ENCODE measurements at places on chromosomes 4 and X. TPM values are rescaled to one million over a fixed set of nuclear protein-coding genes. Genes with fewer than 3 reads are reported as not detected.
A peak's percentile ranks its signal among the peaks of the same experiment; 100 is the strongest.

Gene FMR1NB
- total RNA-seq, result not detected

DNA sequence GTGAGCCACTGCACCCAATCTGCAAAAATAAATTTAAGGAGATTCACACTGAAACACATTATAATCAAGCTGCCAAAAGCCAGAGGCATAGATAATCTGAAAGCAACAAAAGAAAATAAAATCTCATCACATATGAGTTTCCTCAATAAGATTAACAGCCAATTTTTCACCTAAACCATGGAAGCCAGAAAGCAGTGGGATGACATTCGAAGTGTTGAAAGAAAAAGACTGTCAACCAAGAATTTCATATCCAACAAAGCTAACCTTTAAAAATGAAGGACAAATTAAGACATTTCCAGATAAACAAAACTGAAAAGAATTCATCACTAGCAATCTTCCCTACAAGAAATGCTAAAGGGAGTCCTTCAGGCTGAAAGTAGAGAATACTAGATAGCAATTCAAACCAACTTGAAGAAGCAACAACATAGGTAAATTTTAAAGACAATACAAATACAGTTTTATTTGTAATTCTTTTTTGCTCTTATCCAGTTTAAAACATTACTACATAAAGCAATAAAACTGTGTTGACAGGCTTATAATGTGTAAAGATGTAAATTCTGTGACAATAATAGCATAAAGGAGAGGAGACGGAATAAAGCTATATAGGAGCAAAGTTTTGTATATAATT, 23.1 kb upstream of the KLHL8 start:
- no peak for DNase-seq

Gene ZDHHC15
- total RNA-seq, result 1.5 TPM

Gene PARM1
- total RNA-seq, result 3.0 TPM

- DNase-seq, result no peak
Measured at GRCh38 chrX:136710325-136710951, 62.5 kb downstream of the CD40LG start.

DNA sequence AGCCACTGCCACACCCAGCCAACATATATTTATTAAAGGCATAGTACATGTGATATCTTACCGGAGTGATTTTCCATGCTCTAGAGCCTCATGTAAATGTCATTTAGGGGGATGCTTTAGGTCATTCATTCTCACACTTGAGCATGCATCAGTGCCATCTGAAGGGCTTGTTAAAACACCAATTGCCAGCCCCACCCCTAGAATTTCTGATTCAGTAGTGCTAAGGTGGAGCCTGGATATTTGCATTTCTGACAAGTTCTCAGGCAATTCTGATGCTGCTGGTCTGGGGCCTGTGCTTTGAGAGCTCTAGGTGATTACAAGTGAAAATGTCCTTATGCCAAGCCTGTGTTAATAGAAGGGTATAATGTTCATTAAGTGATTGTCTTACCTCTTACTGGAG, 107.7 kb downstream of the PHEX start:
- no peak for DNase-seq

GRCh38 chr4:60133375-60133774, 1066.8 kb upstream of the ADGRL3 start:
- no peak for DNase-seq

- no peak for DNase-seq
Measured at GRCh38 chr4:53633608-53634007, 42.3 kb upstream of the LNX1 start.

Gene ADH7
- total RNA-seq, result not detected

Gene ODAPH
- total RNA-seq, result 0.41 TPM

GRCh38 chrX:74536832-74537371, 77.5 kb downstream of the RLIM start:
- DNase-seq, result no peak

Gene CT45A2
- not detected for total RNA-seq

- DNase-seq, result no peak
Measured at GRCh38 chr4:4524364-4524763, 17.5 kb downstream of the STX18 start.

GRCh38 chr4:146029147-146029546, 90.5 kb upstream of the ZNF827 start:
- no peak for DNase-seq

Gene CCNB3
- total RNA-seq, result 0.34 TPM

- DNase-seq, result no peak
Measured at GRCh38 chr4:175453456-175453855, 358.6 kb downstream of the GPM6A start.

Gene PDE6B
- total RNA-seq, result 19.7 TPM

- no peak for DNase-seq
Measured at GRCh38 chr4:38415682-38416081, 248.3 kb upstream of the KLF3 start.

DNA sequence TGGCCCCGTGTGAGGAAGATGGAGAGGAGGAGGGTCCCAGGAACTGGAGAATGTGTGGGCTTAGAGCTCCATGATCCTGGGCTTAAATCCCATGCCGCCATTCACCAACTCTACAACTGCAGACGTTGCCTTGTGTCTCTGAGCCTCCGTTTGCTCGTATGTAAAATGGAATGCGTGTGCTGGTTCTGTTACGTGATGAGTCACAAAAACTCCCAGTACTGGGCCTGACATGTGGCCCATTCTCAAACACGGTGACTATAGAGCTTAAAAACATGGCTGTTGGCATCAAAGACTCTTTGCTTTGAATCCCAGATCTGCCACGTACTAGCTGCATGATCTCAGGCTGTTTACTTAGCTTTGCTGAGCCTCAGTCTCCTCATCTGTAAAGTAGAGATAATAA, 13.0 kb upstream of the AFAP1 start:
- no peak for DNase-seq

DNA sequence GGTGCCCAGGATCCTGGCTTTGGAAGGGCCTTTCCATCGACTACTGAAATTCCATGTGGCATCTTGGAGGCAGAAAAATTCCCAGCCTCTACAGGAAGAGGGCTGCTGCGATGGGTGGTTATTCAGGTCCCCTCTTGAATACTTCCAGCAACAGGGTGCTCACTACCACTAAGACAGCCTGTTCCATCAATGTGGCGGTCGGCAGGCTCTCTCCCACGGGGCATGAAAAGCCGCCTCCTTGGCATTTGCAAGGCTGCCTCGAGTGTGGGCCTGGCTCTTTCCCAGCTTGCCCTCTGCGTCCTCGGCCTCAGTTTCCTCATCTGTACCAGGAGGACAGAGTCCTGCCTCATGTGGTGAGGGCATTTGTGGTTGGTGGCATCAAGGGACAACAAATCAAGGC, 62.4 kb downstream of the ADRA2C start:
- DNase-seq, result no peak

Gene RELL1
- total RNA-seq, result 60.7 TPM

Gene SPANXD
- total RNA-seq, result not detected

DNA sequence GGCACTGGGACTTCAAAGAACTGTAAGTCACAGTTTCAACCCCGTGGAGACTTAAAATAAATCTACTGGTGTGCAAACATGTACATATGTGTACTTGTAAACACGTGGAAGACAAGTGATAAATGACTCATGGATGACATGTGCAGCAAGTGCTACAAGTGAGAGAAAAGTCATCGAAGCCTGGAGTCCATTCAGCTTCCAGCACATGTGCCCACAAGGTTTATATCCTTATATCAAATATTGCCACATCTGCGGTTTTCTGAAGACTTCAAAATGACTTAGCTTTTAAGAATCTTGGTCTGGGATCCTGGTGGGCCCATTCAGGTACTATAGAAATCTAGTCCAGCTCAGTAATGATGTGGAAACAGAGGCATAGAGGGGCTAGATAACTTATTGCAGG, 33.0 kb upstream of the TTC29 start:
- DNase-seq, result no peak

Gene SSX4B
- total RNA-seq, result not detected

Gene NUDT10
- 5.8 TPM for total RNA-seq

Gene TMEM31
- total RNA-seq, result not detected

- no peak for DNase-seq
Measured at GRCh38 chr4:47221721-47222120, 190.4 kb downstream of the GABRB1 start.

Gene CTAG1B
- total RNA-seq, result not detected

DNA sequence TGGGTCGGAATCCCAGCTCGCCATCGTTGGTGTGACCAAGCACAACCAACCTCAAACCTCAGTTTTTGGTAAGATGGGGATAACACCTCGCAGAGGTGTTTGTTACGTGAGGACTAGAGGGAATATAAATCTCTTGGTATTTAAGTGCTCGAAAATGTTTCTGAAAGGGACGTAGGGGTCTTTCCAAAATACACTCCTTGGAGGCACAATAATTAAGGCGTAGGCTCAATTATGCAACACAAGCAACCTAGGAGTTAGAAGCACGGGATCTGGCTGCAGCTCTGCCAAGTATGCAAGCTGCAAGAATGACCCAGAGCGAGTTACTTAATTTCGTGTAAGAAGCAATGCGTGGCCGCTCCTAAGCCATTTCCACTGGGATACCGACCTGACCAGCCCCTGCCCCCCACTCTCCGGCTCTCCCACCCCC, 552 bp downstream of the ADH5 start:
- DNase-seq, result peak; percentile 26

GRCh38 chr4:136917312-136918110, 614.8 kb downstream of the PCDH18 start:
- no peak for DNase-seq

- no peak for DNase-seq
Measured at GRCh38 chrX:101383679-101384205, 2.2 kb downstream of the BTK start.

DNA sequence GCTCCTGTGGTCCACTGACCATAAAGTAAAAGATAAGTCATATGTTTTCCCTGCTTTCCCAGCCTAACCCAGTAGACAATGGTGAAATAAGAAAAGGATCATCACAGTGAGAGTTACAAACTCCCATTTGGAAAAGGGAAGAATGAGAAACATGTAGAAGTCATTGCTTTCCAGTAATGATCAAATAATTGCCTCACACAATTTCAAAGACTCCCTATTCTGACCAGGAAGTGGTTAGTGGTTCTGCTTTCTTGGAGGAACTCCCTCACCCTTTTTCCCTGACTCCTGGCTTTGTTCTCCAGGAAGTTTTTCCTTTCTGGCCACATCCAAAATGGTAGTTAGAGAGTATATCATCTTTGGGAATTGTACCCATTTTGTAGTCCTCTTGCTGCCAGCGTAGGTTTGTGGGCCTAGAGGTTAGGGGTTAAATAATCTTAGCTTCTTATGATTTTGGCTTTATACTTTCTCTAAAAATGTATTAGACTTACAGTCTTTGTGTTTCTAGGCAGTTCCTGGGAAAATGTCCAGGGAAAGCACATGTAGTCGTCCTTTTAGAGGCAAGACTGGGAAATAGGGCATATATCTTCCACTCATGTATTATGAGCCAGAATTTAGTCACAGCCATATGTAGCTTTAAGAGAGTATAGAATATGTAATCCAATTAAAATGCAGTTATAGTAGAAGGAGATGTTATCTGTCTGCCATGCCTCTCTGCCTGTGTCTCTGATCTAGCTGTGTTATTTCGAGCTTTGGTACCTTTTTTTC, 10.5 kb downstream of the VAMP7 start:
- DNase-seq, result no peak

DNA sequence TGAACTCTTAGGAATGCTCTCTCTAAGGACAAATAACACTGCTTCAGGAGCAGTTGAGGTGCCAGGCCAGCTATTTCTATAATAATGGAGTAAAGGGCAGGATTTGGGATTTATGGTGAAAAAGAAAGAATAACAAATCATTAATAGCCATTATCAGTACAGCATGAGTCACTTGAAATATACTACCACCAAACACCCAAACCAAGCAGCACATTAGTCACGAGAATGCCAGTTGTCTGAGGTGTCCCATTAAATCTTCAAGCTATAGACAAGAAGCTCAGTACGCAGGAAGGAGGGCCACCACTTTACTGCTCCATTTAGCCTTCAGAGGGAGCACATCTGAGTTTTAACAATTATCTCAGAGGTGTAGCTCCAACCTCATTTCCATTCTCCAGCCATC, 106.8 kb upstream of the MAGEA10 start:
- DNase-seq, result no peak

GRCh38 chrX:128653524-128654060, 601.4 kb upstream of the ACTRT1 start:
- DNase-seq, result peak; percentile 9

Gene HELT
- not detected for total RNA-seq

DNA sequence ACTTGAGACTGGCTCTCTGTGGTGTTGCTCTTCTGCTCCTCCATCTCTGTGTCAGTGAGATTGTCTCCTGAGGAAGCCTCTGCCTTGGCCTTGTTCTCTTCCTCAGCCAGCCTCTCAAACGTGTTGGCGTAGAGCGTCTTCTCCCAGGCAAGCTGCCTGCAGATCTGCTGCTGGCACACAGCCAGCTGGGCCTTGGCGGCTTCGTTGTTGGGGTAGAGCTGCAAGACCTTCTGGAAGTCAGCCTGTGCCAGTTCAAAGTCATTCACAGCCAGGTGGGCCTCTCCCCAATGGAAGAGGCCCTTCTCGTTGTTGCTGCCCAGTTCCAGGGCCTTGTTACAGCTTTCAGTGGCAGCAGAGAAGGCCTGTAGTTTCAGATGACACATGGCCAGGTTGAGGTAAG, 159.1 kb downstream of the NDST3 start:
- DNase-seq, result no peak

- no peak for DNase-seq
Measured at GRCh38 chr4:8770518-8771257, 101.0 kb downstream of the HMX1 start.

Gene CYBB
- 0.38 TPM for total RNA-seq

GRCh38 chr4:77697860-77698590, 92.4 kb downstream of the CXCL13 start:
- peak; percentile 54 for DNase-seq

- DNase-seq, result no peak
Measured at GRCh38 chr4:74235135-74235534, 73.1 kb upstream of the EPGN start.

Gene SGMS2
- total RNA-seq, result 64.3 TPM

Gene FAT1
- total RNA-seq, result 359 TPM

DNA sequence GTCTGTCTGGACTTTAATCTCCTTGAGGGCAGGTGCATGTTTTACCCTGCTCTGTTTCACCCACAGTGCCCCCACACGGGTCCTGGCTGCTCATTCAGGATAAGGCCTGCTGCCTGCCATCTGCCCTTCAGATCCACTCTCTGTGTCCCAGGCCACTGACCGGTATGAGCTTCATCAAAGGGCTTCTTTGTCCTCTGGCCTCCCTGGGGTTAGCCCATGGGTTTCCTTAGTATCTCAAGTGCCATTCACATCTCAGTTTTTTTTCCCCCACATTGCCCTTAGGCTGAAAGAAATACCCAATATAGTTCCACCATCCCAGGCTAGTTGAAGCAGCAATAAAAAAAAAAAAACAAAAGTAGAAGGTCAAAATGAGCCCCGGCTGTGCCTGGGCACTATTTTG, 9.3 kb downstream of the CD99L2 start:
- DNase-seq, result no peak

DNA sequence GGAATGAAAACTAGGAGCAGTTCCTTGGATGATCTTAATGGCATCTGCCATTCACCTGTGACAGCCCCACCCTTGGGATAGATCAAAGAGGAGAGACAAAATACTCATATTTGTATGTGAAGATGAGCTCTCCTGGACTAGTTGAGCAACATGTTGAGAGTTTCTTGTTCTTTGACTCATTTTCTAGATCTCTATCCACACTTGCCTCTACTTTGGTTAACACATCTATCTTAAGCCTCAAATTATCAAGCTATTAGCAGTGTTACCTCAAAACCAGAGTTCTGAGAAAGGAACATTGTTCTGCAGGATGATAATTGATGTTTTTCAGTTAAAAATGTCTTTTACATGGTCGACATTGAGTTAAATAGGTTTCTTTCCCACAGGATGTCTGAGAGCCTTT, 94.2 kb upstream of the TEX13D start:
- DNase-seq, result no peak

Gene RENBP
- 38.7 TPM for total RNA-seq

Gene SRPX
- total RNA-seq, result 20.6 TPM

Data from kidney epithelial cell (primary cell).